Jurkat, Clone E6-1 (cell line): ENCODE measurements at places on chromosomes 5 and 9.

- DNase-seq: no peak
Observed at GRCh38 chr5:35145691-35146317, 84.5 kb downstream of the PRLR start.

- no peak for DNase-seq
Observed at GRCh38 chr5:169157064-169157463, 143.9 kb downstream of the SLIT3 start.

DNA sequence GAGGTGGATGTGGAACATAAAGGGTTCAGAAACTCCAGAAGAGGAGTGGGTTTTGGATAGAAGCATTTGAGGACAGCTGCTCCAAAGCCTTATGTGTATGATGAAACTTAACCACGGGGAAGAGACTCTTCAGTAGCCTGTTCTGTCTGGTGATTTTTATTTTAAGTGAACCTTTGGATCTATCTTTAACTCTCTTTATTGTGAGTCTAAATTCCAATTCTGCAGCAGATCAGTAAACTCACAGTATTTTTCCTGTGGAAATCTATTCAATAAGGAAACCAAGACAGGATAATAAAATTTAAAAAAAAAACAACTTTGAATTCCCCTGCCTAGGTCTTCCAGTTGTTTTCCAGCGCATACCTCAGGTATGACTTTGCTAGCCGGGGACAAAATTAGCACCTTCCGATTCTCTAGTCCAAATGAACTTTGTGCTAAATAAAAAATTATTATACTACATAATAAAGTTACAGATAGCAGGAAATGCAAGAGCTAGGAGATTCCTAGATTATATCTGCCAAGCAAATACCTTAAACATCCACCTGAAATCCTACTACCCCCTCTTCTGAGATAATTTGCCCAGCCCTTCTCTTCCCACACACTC, 101.9 kb downstream of the NLN start:
- no peak for DNase-seq

- DNase-seq: no peak
Observed at GRCh38 chr5:56607074-56607473, 208.3 kb upstream of the MAP3K1 start.

DNA sequence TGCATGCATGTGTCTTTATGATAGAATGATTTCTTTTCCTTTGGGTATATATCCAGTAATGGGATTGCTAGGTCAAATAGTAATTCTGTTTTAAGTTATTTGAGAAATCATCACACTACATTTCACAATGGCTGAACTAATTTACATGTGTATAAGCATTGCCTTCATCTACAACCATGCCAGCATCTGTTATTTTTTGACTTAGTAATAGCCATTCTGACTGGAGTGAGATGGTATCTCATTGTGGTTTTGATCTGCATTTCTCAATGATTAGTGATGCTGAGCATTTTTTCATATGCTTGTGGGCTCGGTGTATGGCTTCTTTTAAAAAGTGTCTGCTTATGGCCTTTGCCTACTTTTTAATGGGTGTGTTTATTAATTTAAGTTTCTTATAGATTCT, 102.3 kb upstream of the CCDC112 start:
- no peak for DNase-seq

DNA sequence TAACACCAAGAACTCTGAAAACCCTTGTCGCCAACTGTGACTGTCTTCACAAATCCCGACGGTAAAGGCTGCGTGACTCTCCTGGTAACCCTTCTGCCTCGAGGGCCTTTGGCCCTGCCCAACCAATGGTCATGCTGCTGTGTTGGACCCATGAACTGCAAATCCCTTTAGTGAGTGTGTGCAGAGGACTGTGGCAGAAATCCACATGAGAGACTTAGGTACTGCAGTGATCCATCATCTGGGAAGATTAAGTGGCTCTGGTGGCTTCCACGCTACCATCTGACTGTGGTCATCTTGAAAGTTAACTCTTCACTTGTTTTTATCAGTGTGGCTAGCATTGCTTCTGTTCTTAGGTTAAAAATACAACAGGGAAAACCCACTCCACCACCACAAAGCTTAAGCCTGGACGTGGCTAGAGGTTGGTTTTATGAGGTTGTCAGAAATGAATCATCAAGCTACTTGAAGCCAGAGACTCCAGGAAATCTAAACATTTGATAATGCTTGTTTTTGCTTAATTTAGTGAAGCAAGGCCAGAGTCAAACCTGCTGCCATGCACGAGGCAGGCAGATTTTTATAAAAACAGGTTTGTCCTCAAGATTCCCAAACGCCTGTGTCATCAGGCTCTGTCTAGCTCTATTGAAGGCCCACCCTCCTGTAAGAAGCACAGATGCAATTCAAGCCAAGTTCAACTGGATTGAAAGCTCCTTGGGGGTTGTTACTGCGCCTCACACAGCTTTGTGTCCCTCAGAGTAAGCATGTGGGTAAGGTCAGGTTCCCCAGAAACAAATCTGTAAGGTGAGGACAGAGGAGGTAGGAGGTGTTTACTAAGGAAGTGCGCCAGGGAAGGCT, 52.7 kb upstream of the ERCC6L2 start:
- DNase-seq: no peak

DNA sequence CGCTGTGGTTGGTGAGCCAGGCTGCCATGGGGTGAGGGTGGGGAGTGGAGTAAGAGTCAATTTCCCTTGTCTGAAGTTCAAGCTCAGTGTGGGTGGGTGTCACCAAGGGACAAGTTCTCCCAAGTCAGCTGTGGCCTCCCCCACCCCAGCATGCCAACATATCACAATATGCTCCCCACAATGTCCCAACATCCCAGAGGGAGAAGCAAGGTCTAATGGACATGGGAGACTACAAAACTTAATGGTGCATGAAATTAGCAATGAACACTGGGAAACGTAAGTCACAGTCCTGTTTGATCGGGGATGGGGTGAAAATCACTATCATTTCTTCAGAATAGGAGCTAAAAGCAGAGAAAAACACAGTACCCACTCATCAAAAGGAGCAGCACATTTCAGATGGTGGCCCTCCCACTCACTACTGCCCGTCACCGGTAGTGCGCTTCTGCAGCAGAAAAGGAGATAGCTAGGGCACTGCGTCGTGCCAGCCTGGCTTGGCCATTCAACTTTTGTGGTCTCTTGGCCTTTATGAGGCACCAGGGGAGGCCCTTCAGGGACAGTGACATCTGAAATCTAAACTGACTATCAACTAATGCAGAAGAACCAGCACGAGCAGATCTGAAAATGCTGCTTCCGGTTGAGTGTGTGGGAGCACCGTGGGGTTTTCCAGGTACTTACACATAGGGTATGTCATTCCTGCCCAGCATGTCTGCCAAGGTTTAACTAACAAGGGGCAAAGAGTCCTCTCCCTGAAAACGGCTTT, 20.5 kb upstream of the NDFIP1 start:
- no peak for DNase-seq

- DNase-seq: no peak
Observed at GRCh38 chr9:134635351-134636148, 6.1 kb upstream of the COL5A1 start.

DNA sequence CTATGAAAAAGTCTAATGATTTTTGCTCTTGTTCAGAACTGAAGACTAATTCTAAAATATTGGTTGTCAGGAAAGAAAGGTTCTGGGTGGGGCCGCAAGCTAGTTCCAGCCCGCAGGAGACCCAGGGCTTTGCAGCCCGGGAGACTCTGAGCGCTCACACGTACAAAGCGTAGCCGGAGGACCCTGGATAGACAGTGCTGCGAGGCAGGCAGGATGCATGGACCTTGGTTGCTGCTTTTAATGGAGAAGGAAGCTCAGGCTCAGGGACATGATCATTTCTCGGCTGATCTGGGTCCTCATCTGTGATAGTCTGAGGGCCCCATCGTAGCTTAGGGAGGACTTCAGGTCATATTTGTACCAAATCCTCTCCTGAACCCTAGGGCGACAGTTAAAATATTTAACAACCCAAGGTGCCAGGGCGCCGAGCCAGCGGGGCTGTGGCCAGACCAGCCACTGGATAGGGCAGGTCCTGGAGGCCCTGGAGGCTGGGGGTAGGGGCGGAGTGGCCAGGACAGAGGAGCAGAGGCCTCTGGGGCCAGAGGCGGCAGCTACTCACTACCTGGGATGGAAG, 70.1 kb upstream of the UNC5A start:
- DNase-seq: no peak

DNA sequence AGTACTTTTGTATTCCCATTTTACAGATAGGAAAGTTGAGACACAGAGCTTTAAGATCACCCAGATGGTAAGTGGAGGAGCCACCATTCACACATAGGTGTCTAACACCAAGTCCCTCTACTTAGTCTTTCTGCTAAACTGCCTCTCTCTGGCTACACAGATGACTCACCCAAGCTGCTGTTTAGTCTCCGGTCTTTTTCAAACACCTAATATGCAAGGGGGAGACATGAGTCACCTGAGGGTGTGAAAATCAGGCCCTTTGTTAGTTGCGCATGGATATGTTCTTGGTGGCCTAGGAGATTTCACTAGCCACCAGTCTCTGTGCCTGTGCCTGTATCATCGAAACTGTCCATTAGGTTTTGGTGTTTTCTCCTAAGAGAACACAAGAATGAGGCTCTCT, 117.8 kb downstream of the MAST4 start:
- DNase-seq: no peak

- DNase-seq: no peak
Observed at GRCh38 chr5:77461287-77461686, 30.8 kb downstream of the WDR41 start.

DNA sequence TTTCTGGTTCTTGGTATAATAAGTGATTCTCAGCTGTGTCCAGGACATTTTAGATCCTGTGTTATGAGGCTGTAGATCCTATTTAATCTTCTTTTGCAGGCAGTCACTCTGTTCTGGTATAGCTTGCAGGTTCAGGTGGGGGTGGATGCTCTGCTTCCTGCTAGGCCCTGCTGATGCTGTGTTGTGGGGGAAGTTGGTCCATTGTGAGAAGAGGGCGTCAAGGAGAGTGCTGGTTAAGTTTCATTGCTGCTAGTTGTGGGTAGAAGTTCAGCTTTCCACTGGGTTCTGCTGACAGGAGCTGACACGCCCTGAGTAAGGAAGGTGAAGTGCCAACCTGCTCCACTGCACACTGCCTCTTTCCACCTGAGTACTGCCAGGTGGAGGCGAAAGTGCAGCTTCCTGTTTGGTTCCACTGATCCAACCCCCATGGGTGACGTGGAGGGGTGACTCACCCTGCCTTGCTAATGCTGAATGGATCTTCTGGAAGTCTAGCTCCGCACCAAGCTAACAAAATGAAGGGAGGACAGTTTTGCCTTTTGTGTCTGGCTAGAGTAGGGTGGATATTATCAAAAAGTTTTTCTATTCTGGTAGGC, 16.3 kb downstream of the NMRK1 start:
- DNase-seq: no peak

DNA sequence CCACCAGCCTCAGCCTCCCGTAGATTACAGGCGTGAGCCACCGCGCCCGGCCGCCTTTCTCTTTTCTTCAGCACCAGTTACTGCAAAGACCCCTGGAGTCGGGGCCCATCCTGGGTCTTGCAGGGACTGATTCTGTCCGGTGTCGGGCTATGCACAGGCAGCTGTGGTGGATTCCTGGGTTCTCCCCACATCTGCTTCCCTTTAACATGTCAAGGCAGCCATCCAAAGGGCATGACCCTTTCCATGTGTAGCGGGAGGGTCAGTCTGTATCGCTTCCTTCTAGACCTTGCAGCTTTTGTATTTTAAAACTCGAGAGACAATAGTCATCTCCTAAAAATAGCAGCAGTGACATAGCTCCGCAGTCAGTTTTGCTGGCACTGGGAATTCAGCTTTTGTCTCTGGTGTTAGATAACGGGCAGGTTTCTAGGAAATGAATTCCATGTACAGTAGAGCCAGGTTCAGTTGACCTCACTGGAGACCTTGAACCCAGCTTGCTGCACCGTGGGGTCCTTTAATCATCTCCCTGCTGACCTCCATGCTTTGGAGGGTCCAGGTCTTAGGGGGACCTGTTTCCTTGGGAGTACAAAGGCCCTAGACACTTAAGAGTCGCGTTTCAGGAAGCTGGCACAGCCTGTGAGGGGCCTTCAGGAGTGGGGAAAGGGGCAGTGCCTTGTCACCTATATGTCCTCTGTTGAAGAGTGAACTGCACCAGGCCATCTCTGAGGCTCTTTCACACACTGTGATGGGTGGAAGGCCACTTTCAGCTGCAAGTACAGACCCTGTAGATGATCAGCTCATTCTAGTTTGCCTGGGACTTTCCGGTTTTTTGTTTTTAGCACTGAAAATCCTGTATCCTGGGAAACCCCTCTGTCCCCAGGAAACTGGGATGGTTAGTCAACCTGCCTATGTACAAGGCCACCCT, 13.8 kb downstream of the ANKRD33B start:
- no peak for DNase-seq
